ENCODE measurements at places on chromosomes 5 and 9.

GRCh38 chr9:22446950-22447617 is 460 bp downstream of the DMRTA1 start:
- peak overlapping the region; percentile 64 for H3K4me3 ChIP-seq
- no peaks in the 10 kb centered on the region for H3K27me3 ChIP-seq

- H3K36me3 ChIP-seq = no peaks in the 10 kb centered on the region
- H3K4me1 ChIP-seq = no peaks in the 10 kb centered on the region
- no peak overlapping the region for H3K4me3 ChIP-seq
- no peak for DNase-seq
Observed at GRCh38 chr9:18866121-18866831, 166.7 kb downstream of the SAXO1 start.

DNA sequence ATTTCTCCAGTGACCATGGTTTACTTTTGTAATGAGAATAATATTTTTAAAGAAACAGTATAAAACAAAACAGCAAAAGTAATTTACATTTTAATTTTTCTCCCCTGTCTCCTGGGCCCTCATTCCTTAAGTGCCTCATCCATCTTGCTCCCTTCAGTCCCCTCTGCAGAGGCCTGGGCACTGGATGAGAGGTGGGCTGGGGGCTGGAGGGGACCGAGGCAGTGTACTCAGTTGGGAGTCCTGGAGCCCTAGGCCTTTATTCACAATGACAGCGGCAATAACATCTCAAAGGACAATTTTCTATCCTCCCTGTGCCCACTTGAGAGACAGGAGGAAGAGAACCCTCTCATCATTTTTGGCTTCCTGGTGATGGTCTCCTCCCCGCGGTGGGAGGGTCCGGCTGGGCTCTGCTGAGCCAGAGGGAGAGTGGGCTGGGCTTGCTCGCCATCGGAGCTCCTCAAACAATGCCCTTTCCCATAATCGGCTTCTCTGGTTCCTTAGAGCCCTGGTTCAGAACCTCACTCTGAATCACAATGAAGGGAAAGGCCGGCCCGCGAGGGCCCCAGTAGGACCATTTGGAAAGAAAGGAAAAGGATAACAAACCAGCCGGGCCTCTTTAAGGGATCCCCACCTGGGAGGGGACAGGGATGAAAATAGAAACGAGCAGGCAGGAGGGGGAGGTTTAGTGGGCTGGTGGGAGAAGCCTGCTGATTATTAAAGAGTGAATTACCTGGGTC is 9.7 kb upstream of the SMIM32 start:
- H3K27me3 ChIP-seq = no peaks in the 10 kb centered on the region
- no peak overlapping the region for H3K4me3 ChIP-seq
- peak; percentile 73 for DNase-seq
- peaks cover 2% of the 10 kb centered on the region for H3K4me1 ChIP-seq
- H3K27ac ChIP-seq = no peak overlapping the region

- no peak overlapping the region for H3K27ac ChIP-seq
- no peaks in the 10 kb centered on the region for H3K36me3 ChIP-seq
- DNase-seq = no peak
- H3K4me3 ChIP-seq = no peak overlapping the region
Observed at GRCh38 chr5:52684051-52684450, 103.7 kb upstream of the ITGA1 start.

GRCh38 chr5:159759791-159760290 is 156.4 kb upstream of the ADRA1B start:
- no peaks in the 10 kb centered on the region for H3K27me3 ChIP-seq
- H3K27ac ChIP-seq = no peak overlapping the region
- no peak overlapping the region for H3K4me3 ChIP-seq
- H3K4me1 ChIP-seq = no peaks in the 10 kb centered on the region

- no peak for DNase-seq
- H3K4me1 ChIP-seq = no peaks in the 10 kb centered on the region
- H3K27me3 ChIP-seq = no peaks in the 10 kb centered on the region
- no peaks in the 10 kb centered on the region for H3K36me3 ChIP-seq
- H3K27ac ChIP-seq = no peak overlapping the region
Observed at GRCh38 chr5:110177729-110178128, 488.0 kb downstream of the MAN2A1 start.

DNA sequence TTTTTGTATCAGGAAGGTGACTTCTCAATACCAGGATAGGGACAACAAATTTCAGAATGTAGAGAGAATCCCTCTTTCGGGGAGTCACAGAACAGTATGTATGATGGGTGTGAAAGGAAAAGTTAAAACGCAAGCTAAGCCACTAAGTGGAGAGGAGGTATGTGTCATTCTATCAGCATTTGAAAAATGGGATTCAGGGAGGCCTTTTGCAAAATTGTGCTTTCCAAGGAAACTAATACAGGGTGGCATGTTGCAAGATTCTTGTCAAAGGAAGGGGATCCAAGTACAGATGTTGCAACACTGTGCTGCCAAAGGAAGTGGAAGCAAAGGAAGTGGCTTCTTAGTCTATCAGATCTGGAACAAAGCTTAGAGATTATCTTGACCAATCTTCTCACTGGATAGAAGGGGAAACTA is 12.6 kb upstream of the TNIP1 start:
- H3K27ac ChIP-seq = no peak overlapping the region
- no peaks in the 10 kb centered on the region for H3K27me3 ChIP-seq
- peaks cover 3% of the 10 kb centered on the region for H3K4me1 ChIP-seq
- H3K36me3 ChIP-seq = no peaks in the 10 kb centered on the region

DNA sequence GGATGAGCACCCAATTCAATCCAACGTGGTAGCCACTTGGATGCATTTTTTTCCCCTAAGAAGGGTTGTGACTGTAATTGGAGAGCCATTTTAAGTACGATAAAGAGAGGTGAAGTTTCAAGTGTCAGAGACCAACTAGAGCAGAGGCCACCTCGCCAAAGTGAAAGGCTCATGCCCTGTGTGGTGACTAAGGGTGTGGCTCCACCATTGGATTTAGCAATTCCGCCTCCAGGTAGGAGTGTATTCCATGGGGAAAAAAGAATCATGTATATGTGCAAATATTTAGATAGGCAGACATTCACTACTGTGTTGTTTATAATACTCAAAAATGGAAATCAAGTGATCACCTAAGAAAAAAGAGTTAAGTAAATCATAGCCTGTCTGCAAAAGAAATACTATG is 53.1 kb upstream of the S1PR3 start:
- DNase-seq = no peak
- no peak overlapping the region for H3K27ac ChIP-seq
- H3K4me1 ChIP-seq = no peaks in the 10 kb centered on the region
- H3K27me3 ChIP-seq = no peaks in the 10 kb centered on the region
- H3K36me3 ChIP-seq = no peaks in the 10 kb centered on the region

GRCh38 chr5:172659909-172660628 is 19.0 kb downstream of the NEURL1B start:
- H3K36me3 ChIP-seq = no peaks in the 10 kb centered on the region
- H3K4me1 ChIP-seq = no peaks in the 10 kb centered on the region
- peak; percentile 93 for DNase-seq
- H3K27me3 ChIP-seq = no peaks in the 10 kb centered on the region

DNA sequence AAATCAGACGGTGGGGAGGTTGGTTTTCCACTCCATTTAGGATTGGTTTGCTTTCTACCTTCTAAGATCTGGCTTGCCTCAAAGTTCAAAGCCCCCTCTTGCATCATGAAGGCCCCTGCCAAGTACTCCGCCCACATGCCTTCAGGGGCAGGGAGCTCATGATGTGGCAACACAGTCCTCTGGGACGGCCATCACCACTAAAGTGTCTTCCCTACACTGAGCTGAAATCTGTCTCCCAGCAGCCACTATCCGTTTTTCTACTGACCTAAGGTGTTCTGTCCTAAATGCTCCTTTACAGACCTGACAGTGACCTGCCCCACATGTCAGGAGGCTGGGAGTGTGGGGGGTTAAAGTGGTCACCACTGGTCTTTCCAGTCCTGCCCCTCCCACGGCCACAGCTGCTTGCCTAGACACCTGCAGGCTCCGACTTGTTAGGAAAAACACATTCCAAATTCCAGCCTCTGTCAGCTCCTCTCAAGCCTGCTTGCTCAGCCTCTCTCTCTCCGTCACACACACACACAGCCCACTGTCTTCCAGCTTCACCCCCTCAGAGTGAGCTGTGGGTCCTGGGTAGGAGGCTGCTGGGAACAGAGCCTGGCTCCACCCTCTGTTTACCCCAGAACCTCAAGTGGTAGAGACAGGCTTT is 44.9 kb downstream of the SHB start:
- peaks cover 32% of the 10 kb centered on the region for H3K4me1 ChIP-seq
- no peak overlapping the region for H3K4me3 ChIP-seq
- DNase-seq = peak; percentile 77
- no peaks in the 10 kb centered on the region for H3K27me3 ChIP-seq

DNA sequence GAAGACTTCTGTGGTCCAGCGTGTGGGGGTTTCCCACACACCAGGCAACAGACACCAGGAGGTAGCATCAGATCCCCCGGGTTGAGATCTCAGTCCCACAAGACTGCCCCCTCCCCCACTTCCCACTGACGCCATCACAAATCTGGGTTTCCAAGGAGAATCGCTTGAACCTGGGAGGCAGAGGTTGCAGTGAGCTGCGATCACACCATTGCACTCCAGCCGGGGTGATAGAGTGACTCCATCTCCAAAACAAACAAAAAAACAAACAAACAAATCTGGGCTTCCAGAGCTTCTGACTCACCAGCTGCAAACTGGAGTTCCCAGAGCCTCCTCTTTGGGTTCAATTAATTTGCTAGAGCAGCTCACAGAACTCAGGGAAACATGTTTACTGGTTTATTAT is 4.7 kb upstream of the GBGT1 start:
- peak; percentile 72 for DNase-seq
- H3K36me3 ChIP-seq = no peaks in the 10 kb centered on the region
- H3K4me1 ChIP-seq = no peaks in the 10 kb centered on the region
- H3K27ac ChIP-seq = no peak overlapping the region

DNA sequence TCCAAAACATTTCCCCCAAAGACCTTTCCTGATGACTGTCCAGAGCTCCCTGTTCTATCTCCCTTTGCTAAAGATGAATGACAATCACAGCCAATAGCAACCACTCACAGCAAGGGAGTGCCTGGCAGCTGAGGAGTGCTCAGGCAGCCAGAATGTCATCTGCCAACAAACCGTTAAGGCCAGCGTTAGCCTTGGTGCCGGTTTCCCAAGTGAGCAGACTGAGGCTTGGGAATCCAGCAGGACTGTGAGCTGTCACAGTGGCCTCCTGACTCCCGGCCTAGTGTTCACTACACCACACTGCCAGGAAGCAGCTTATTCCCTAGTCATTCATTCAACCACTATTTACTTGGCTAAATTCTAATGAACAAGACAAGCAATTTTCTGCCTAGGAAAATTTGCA is 24.7 kb downstream of the STK10 start:
- no peaks in the 10 kb centered on the region for H3K36me3 ChIP-seq
- no peak overlapping the region for H3K4me3 ChIP-seq
- DNase-seq = no peak
- H3K27me3 ChIP-seq = no peaks in the 10 kb centered on the region
- no peaks in the 10 kb centered on the region for H3K4me1 ChIP-seq
- H3K27ac ChIP-seq = no peak overlapping the region

- no peaks in the 10 kb centered on the region for H3K27me3 ChIP-seq
- no peak overlapping the region for H3K27ac ChIP-seq
Observed at GRCh38 chr5:127040796-127041520, 10.6 kb upstream of the MARCHF3 start.
